ENCODE measurements at places on chromosomes 2 and 18.

DNA sequence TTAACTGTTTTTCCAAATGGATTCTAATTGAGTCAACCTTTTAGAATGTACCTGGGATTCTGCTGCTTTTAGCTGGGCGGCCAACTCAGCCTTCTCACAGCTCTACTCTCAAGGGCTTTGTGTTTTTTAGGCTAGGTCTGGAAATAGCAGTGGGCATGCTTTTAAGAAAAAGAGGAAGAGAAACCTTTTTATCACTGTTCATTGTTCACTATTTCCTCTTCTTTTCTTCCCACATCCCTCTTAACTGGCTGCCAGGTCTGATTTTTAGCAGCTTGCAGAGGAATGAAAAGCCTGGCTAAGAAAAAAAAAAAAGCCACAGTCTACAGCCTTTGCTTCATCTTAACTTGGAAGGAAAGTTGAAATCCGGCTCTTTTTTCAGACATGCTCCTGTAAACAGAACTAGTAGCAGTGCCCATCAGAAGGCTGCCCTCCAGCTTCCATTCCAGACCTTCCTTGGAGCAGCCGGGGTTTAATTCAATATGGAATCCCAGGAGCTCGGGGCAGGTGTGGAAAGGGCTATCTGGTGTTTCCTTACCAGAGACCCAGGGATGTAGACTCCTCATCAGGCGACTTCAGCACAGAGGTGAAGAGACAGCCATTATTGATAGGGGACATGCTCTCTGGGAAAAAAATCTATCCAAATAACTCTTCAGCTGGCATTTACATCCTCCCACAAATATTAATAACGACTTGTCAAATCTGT lies 230.7 kb downstream of the MYO3B start:
- DNase-seq = no peak

GRCh38 chr18:10139783-10140410 lies 226.1 kb downstream of the VAPA start:
- no peak for DNase-seq

DNA sequence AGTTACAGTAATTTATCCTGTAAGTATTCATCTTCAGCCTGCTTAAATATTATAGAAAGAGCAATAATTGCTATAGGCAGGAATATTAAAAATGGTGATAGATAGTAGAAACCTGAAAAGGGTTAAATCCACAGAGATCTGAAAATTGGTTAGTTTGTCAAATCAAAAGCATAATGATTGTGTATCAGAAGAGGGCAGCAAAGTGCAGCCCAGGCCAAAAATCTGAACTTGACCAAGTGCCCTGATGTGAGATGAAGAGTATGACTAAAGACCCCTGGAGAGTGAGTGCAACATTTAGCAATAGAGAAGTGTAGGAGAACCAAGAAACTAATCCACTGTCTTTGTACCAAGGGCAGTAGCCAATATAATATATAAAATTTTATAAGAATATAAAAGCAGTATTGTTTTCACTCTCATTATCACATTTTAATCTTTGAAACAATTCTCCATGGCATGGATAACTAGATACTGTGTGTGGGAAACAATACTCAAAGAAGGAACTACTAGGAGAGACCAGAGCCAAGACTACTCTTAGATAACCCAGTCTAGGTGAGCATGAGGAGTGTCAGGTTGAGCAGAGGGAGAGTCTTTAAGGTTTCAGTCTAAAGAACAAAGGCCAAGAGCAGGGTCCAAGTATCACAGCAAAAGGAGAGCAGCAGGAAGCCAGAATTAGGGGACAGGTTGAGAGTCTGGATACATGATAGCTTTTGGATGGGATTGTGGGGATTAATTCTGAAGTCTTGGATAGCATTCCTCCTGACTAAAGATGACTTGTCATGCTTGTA lies 148.7 kb downstream of the CALCRL start:
- no peak for DNase-seq

GRCh38 chr2:136844546-136844945 lies 79.2 kb downstream of the THSD7B start:
- no peak for DNase-seq

DNA sequence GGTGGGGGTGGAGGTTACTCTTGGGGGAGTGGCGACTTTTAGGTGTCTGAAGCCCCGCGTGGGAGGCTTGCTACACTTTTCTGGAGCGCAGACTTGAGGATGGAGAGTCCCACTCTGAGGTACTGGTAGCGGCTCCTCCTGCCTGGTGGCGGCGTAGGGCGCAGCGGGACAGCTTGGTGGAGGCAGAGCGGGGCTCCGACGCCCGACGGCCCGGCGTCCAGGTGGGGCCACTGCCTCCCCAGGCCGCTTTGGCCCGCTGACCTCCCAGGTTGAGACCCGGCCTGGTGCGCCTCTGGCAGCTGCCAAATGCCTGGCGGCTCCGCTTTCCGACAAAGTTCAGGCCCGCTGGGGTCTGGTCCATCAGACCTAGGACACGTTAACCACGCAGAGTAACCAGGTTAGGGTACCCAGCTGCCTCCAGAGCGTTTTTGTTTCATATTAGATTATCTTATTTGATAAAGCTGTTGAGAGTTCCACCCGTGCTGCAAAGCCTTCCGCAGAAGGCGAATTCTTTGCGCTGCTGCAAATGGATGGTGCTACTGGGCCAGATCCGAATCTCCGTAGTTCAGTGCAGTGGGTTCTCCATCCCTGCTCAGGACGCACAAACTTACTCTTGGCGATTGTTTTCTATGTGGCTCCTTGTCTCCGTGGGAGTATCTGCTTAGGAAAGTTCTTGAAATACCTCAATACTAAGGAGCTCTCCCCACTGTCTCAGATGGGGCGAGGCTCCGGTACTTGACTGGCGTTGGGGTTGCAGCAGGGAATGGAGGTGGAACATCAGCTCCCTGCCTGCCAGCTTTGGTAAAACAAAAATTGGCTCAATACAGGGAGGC lies 405.9 kb downstream of the XIRP2 start:
- DNase-seq = no peak

DNA sequence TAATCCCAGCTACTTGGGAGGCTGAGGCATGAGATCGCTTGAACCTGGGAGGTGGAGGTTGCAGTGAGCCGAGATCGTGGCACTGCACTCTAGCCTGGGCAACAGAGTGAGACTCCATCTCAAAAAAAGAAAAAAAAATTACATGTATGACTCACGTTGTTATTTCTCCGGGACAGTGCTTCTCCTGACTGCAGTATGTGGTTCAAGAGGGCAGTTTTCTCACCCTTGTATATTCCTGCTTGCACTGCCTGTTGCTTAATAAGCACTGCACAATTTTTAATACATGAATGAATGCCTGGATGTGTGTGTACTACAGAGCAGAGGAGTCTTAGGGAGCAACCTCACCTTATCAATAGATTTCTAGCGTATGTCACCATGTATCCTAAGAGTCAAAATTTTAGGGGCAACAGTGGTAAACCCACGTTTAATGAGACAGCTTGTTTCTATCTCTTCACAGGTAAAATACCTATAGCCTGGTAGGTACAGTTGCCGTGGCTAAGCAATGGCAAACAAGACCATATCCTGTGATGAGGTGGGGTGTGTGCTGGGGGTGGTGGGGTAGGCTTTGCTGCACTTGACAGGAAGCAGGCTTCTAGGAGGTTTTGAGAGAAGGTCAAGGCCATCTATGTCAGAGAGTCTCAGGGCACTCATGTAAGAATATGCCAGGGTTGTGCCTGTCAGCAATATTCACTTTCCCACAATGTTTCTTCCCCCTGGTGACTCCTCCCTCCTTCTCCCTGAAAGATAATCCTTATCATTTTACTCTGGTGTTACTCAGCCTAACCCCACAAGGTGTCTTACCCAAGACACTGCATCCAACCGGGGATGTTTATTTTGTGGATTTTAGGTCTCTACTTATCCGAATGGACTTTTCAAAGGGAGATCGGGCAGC lies 36.9 kb upstream of the MEX3C start:
- DNase-seq = no peak

GRCh38 chr2:141929331-141930252 lies 201.2 kb downstream of the LRP1B start:
- no peak for DNase-seq

DNA sequence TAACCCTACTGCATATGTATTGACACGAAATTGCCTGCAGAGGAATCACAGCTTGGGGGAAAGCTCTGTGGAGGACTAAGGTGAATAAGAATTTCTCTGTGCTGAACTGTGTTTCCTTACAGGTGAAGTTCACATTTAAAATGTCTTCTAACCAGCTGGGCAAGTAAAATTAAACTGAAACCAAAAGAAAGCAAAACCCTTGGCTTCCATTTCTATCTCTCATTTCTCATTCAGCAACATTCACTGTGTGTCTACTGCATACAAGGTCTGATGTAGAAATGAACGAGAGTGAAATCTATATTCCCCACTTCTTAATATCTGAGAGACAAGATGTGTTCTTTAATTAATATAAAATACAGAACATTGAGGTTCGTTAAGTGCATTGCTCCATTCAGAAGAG lies 397.3 kb downstream of the SOX11 start:
- no peak for DNase-seq

GRCh38 chr18:68449292-68449691 lies 265.6 kb downstream of the TMX3 start:
- no peak for DNase-seq

DNA sequence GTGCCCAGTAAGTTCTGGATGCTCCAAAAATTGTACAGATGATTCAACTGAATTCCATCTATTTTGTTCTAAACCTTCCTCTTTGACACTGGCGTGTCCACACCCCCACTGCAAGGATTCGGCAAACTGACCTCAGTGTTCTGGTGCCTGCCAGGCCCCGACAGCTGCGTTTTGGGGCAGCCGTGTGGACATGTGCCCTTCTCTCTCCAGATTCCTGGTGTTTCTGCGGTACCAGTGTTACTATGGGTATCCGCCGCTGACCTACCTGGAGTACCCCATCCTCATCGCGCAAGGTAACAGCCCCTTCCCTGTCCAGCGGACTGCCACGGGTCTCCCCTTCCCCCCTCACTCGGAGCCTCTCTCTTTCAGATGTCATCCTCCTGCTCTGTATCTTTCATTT lies 5.0 kb downstream of the SLC66A3 start:
- no peak for DNase-seq

GRCh38 chr2:170189757-170190156 lies 11.8 kb downstream of the MYO3B start:
- no peak for DNase-seq

DNA sequence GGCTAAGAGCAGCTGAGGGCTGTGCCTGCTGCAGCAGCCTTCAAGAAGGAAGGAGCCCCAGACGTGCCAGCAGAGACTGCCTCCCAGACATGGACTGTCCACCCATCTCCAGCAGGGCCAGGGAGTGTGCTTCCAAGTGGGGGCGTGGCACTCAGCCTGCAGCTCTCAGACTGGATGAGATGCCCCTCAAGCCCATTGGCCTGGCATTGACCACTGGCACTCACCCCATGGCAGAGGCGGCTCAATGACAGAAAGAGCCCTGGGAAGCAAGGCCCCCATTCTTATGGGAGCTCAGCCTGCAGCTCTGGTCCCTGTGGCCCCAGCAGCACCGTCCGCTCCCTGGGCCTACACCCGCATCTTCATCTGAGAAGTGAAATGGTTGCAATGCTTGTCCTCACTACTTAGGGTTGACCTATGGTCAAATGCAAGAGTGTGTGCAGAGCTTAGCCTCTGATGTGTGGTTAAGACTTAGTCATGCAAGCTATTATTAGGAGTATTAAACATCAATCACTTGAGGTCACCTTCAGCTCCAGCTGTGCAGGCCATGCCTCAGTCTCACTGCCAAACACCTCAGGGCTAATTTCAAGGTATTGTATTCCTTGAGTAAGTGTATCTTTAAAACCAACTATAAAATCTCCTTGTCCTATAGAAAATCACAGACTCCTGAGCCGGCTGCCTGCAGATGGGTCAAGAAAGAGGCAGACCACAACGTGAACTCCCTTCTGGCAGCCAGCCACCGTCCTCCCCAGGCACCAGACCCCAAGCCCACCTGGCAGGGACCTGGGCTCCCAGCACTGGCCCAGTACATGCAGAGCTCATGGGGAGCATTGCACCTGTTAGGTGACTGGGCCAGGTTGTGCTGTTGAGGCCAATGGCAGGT lies 194.8 kb downstream of the NDUFA10 start:
- DNase-seq = no peak

- no peak for DNase-seq
Measured at GRCh38 chr2:149894226-149894625, 306.7 kb upstream of the MMADHC start.

GRCh38 chr2:76281156-76281841 lies 570.6 kb upstream of the GCFC2 start:
- no peak for DNase-seq

GRCh38 chr18:44638034-44638540 lies 42.6 kb upstream of the SETBP1 start:
- DNase-seq = no peak

DNA sequence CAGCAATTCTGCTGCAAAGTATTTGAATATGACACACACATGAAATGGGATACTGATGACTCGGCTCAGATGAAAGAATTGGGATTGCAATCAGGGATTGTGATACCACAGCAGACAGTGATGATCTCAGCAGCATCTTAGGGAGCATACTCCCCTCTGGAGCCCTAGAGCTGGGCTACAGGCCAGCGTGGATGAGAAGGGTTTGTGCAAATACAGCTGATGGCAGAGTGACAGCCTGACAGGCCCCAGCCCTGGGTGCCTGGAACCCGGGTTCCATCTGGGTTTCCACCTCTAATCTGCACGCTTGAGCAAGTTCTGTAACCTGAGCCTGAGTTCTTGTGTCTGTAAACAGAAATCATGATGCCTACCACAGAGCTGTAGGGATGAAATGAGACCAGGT lies 418.0 kb downstream of the LRATD1 start:
- DNase-seq = no peak

DNA sequence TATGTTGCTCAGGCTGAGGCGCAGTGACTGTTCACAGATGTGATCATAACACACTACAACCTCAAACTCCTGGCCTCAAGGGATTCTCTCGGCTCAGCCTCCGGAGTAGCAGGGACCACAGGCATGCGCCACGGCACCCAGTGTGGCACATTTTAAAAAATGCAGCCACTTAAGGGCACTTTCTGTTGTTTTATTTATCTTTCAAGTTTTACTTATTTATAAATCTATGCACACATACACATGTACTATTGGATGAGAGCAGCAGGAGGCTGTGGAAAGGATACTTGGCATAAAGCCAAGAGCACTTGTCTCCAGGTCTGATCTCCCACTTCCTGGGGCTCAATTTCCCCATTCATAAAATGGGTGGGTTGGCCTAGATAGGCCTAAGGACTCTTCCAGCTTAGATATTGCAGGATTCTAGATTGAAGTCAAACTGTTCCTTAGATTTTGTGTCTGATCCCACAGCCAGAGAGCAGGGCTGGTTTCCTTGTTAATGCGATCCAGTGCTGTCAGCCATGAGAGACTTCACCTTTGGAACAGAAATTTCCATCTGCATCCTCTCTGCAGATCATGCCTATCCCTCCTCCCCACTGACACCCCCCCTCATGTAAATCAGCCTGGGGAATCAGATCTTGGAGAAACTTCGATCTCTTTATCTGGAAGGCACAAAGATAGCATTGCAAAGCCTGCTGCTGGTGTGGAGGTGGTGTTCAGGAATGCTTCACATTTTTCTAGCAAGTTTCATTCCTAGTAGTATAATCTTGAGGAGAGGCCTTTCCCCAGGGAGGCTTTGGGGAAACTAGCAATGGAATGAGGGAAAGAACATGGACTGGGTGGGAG lies 24.7 kb downstream of the PCBP1 start:
- DNase-seq = no peak

DNA sequence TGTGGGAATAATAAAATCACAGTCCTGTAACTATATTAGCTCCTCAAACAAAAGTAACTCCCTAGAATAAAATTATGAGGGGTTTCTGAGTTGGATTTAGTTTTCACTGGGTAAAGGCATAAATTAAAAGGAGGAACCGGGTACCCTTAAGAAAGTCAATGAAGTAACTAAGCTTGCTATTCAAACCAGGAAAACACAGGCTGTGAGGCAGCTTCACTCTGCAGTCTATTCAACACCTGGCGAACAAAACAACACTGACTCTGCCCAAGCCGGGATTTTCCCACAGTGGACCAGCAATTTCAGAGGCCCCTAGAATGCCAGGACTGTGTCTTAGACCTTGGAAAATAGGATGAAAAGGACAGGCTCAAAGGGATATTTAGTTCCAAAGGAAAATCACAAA lies 24.6 kb upstream of the CREB1 start:
- no peak for DNase-seq
